ENCODE measurements at places on chromosomes 12 and 14.

DNA sequence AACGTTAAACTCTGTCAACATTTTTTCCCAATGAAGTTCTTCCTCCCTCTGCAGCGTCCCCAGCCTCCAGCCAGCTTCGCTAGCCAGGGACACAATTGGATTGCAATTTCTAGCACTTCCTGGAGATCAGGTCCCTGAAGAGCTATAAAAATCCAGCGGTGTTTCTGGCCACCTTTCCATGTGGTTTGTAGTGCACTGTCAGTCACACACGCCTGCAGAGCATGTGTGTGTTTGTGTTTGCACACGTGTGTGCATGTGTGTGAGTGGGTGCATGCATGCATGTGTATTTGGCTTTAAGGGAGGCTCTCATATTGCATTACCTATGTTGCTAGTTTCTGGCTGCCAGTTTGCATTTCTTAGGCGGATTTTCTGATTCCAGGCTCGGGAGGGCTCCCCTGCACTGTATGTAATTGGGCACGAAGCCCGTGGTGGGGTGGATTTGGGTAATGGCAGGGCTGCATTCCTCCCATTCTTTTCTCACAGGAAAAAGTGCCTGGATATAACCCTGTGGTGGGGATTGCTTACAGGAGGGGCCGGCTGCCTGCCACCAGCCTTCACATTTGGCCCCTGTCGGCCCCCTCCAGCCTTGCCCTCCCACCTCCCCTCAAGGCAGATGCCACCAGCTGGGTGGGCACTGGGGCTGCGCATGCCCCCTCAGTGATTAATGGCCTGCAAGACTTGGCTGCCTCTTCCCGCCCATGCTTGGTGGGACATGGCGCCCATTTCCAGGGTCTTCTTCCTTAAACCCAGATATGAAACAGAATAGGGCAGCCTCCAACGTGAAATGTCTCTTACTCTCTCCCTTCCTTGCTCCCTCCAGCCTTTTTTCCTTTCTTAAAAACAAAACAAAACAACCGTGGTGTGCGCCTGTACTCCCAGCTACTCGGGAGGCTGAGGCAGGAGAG lies 74.0 kb downstream of the TSPAN9 start:
- DNase-seq, result no peak

DNA sequence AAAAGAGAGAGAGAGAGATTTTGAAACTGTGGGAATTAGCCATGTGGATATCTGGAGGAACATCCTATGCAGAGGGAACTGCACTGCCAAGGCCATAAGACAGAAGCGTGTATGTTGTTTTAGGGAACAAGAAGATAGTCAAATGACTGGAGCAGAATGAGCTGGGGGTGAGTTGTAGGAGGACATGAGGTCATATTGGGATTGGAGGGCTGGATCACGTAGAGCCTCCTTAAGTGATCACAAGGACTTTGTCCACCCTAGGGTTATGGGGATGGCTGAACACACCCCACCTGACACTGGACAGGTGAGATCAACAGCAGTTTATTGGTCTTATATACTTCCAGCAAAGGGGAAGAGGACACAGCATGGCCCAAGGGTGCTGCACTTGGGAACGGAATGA lies 8.2 kb upstream of the CGRRF1 start:
- no peak for DNase-seq

DNA sequence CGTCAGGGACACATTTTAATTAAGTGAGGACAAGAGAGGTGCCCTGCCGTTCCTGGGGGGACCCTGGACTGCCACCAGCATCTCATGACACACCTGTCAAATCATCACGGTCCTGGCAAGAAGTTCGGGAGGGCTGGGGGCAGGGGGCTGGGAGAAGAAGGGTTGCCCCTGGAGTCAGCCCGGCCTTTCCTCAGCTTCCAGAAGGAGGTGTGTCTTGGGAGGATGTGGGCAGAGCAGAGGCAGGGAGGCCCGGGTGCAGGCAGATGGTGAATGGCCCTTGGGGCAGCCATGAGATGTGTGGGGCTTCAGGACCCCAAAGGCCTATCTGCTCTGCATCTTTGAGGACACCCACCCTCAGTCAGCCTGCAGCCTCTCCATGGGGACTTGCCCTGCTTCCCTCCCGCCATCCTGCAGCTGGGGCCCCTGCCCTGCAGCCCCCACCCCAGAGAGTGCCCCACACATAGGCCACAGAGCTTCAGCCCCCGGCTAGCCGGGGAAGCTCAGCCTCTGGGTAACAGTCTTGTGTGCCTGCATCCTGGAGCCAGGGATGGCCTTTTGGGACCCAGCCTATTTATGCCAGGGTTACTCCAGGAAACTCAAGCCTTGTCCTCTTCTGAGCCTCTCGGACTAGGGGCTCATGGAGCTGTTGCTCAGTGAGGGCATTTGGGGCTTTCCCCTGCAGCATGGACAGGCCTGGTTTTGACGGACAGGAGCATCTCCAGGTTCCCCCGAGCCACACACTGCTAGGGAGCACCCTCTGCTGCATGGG lies 178.5 kb downstream of the KIF26A start:
- no peak for DNase-seq

DNA sequence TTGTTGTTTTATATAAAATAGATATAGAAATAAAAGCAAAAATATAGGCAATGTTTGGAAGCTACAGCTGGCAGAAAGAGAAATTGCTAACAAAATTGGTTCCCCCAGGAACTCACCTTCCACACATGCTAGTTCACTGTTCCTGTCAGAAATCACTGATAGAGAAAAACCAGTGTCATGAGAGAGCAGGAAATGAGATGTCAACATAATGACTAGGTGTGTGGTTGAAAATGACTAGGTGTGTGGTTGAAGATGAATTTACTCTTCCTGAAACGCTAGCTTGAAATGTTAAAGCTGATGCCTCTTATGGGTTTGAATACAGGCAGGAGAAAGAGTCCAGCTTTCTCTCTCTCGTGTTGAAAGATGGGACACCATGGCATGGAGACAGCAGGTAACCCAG lies 216.3 kb downstream of the C12orf42 start:
- DNase-seq, result no peak

DNA sequence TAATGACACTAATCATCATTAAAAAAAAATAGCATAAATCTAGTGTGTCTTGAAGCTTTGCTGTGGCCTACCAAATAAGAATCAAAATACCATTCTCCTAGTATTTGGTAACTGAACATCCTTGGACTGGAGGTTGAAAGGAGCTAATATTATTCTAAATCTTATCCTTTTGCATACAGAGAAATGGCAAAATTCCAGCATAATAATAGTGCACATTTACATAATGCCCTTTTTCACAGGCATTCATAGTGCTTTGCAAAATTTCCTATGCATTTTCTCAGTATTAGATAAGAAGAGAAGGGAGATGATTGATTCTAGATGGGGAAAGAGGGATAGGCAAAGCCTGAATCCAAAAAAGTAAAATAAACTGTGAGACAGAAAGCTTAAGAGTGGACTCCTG lies 13.9 kb upstream of the CCDC196 start:
- DNase-seq, result no peak

- no peak for DNase-seq
These were observed 356.6 kb downstream of the FUT8 start for GRCh38 chr14:65769151-65769550.

DNA sequence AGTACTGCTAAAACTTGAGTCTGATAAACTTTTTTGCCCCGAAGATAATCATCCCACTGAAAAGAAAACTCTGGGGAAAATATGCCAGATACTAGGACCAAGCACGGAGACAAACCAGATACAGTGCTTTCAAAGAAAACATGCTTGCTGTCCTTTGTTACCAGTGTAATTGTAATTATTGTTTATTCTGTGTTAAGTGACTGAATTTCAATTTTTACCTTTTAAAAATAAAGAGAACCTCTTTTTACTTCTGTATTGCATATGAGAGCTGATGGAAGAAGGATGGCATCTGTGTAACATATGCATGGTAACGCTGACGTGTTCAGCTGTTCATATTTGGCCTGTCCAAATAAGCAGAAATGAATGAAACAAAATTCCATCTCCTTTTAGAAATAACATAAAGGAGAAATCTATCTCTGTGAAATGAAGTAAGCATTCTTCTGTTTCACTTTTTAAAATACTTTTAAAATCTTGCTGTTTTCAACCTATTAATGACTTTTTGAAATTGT lies 22.5 kb downstream of the SLC35E3 start:
- DNase-seq, result no peak

DNA sequence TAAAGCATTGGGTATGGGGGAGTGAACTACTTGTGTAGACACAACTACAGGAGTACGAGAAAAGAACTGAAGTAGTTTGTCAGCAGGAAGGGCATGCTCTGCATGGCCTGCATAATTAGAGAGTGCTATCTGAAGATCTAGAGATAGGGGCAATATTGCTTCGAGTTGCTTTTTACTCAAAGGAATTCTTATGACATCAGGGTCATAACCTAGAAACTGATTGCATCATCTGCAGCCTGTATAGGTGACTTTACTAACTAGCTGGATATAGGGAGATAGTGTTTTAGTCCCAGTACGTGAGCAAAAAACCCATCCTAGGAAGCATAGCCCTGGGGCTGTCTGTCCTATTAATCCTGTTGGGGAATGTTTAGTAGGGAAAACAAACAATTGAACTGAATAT lies 39.8 kb downstream of the TMTC3 start:
- DNase-seq, result no peak

GRCh38 chr12:124893792-124894516 lies 20.5 kb downstream of the UBC start:
- no peak for DNase-seq

DNA sequence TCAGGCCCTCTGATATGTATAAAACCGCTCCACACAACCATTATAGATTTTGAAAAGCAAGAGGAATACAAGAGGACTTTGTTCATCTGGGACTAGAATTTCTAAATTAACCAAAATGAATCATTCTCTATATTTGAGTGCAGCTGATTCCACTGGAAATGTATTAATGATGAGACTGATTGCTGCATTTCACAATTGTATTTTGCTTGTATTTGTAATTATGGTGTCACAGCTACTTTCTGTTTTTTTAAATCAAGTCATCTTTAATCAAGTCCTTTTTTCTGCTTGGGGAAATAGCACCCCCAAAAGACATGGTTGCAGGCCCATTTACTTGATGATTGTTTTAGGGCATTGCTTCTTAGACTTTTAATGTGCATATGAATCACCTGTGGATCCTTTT lies 162.4 kb downstream of the KICS2 start:
- no peak for DNase-seq

DNA sequence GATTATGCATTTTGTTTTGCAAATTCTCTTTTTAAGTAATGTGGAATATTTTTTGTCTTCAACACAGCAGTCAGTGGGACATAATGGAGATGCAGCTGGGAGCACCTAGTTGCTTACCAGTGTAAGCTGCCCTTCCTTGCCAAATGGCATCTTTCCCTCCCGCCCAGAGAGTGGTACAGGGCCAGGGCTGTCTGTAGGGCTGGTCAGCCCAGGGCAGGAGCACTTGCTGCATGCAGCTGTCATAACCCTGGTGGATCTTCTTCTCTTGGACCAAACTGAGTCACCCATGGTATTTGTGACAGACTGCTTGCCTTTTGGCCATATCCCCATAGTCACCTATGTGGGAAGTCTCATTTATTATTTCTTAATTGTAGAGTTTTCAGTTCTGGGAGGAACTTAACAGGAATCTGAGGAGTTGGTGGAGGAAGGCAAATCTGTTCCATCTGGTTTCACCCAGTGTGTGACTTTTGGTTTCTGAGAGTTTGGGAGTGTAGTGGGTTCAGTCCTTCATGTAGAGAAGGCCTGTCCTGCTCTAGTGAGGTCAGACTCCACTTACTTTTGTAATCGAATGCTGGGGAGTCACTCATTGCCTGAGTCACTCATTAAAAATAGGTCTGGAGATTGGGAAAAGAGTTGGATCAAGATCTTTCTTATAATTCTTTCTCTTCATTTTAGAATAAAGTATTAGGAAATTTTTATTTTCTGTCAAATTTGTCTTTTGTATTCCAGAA lies 62.0 kb upstream of the ASPG start:
- no peak for DNase-seq

GRCh38 chr12:84969226-84969625 lies 56.6 kb upstream of the SLC6A15 start:
- DNase-seq, result no peak

DNA sequence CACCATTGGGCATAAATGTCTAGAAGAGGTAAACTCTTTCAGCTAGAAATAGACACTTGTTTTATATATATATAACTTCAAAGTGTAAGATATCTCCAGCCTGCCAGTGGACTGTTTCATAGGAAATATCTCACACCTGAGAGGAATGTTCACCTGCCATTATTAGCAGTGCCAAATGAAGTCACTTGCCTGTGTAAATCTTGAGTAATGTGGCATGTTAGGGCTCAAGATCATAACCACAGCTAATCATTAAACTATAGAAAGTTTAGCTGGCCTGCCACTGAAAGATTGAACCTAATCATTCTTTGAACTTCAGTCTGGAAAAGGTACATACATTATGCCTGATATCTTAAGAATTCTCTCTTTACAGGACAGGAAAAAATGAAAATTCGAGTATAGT lies 25.5 kb upstream of the KCNJ8 start:
- no peak for DNase-seq

DNA sequence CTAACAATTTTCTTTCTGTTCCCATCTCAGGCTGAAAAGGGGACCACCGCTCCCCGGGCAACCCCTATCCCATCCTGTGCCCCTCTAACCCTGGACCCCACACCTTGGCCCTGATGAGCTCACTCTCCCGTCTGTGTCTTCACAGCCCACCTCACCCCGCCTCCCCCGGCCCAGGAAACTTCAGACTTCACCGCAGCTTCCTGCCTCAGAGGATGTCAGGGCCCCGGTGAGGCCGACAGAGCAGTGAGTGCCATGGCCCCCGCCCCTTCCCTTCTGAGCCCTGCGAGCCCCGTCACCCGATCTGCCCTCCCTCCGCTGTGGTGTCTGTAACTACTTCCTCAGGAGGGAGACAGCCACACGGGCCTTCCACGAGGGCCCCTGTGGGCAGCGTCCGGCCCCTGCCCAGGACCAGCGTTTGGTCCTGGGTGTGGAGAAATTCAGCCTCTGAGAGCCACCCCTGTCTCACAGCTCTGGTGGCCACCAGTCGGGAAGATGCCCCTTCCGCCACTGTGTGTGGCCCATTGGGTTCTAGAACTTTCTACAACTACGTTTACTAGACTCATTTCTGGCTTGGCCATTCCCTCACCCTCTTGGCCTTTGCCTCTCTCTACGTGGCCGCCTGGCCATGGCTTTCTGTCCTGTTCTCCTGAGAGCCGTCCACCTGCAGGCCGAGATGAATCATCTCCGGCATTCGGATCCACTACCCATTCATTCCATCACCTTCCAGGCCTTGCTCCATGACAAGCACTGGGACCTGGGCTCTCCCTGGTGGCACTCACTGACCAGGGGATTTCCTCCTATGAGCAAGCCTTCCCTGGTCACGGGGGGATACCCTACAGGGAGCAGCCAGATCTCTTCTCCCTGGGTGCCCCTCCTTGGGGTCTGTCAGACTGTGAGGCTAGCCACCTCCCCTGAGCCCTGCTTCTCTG lies 3.4 kb downstream of the RHOF start:
- DNase-seq, result peak; percentile 89

DNA sequence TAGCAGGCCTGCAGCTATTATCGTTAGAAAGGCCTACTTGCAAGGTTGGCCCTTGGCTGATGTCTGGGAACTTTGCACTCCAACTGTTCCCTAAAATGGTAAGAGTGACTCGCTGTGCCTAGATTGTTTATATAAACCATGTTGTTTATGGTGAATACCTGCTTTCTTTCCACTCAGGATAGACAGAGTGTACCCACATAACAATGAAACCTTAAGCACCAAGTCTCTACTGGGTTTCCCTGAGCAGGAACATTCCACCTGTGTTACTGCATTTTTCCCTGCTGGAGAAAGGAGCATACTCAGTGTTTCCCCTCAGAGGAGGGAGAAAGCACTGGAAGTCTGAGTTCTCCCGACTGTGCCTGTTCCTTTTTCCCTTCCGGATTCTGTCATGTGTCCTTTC lies 32.8 kb downstream of the ERP29 start:
- DNase-seq, result no peak

GRCh38 chr14:46490238-46490685 lies 161.3 kb downstream of the RPL10L start:
- DNase-seq, result no peak
